Activated T-helper 1 cell treated with anti-CD3 and anti-CD28 coated beads, Interleukin-2, amount 50 U/mL, for 16 hours (primary cell): ENCODE measurements at places on chromosomes 2 and 18.
A peak's percentile ranks its signal among the peaks of the same experiment; 100 is the strongest.

- DNase-seq: no peak
These were observed 54.2 kb upstream of the ID2 start for GRCh38 chr2:8627692-8628085.

GRCh38 chr18:4293337-4293736, 161.8 kb downstream of the DLGAP1 start:
- DNase-seq: no peak

DNA sequence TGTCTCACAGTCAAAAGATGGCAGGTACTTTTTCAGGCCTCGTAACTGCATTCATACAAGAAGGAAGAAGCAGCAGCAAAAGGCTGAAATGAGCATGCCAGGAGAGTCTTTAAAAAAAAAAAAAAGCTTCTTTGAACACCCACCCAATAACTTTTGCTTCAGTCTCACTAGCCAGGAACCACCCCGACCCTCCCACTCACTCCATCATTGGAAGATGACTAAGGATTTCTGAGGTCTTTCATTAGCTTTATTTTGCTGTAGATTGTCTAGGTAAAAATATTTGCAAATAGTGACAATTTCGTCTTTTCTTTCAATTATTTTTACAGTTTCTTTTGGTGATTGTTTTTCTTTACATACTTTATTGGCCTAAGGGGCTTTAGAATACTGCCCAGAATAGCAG, 37.9 kb downstream of the RBBP8 start:
- DNase-seq: no peak

- DNase-seq: no peak
These were observed 39.4 kb downstream of the TMEM182 start for GRCh38 chr2:102801098-102801718.

GRCh38 chr2:82675186-82675585, 1783.9 kb downstream of the SUCLG1 start:
- DNase-seq: no peak

GRCh38 chr18:14999085-14999975, 251.4 kb downstream of the ANKRD30B start:
- DNase-seq: no peak

GRCh38 chr2:175811971-175812370, 190.1 kb downstream of the LNPK start:
- no peak for DNase-seq

DNA sequence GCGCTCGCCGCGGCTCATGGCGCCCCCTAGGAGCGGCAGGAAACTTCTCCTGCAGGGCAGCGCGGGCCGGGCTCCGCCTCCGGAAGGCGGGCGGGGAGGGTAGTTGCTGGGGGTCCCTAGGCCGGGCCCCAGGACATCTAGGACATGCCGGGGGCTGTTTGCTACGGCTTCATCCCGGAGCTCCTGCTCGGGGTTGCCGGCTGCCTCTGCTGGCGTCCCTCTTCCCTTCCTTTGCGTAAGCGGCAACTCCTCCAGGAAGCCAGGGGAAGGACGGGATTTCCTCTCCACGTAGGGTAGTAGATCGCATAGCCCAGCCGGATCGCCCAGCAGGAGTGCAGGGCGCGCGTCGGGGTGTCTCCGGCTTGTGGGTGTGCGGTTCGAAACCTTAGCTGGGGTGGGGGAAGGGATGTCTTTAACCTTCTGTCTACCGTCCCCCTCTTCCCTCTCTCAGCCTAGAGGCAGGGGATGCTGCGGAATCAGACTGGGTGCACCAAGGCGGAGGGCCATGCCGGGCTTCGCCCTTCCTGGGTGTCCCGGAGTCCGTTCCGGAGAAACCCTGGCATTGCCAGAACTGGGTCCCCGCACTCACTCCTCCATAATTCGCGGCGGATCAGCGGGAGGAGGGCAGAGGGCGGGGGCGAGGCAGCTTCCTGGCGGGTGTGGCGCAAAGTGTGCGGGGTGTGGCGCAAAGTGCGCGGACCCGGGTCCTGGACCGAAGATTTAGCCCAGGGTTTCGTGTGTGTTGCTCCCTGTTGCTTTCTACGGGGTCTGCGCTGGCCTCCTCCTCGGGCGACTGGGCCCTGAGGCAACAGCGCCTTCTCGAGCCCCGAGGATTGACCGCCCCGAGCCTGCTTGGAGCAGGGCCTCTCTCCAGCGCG, 12.2 kb upstream of the SKOR2 start:
- DNase-seq: no peak

- no peak for DNase-seq
These were observed at the start of gene SALL3 for GRCh38 chr18:78979730-78980278. Gene SALL3 (plus strand): TSS chr18:78979818. CDS start chr18:78980275, 457 bp downstream.

- no peak for DNase-seq
These were observed 65.7 kb upstream of the RBM44 start for GRCh38 chr2:237732790-237733381.

- DNase-seq: no peak
These were observed 297.6 kb downstream of the CDH7 start for GRCh38 chr18:66048406-66048805.

DNA sequence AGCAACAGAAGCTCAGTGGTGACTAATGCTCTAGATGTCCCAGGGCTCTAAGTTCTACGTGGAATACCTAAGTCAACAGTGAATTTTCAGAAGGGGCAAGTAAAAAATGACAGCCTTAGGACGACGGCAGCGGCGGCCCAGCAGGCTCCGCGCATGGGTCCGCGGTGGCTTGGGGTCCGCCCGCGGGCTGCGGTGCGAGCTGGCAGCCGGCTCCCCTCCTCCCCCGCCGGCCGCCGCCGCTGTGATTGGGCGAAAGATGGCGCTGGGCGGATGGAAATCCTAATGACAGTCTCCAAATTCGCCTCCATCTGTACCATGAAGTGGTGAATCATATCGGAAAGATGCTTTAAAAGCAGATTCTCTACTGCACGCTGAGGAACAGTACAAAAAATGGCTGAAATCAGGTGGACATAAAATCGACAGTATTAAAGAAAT, 74.7 kb downstream of the HNRNPLL start:
- DNase-seq: no peak

DNA sequence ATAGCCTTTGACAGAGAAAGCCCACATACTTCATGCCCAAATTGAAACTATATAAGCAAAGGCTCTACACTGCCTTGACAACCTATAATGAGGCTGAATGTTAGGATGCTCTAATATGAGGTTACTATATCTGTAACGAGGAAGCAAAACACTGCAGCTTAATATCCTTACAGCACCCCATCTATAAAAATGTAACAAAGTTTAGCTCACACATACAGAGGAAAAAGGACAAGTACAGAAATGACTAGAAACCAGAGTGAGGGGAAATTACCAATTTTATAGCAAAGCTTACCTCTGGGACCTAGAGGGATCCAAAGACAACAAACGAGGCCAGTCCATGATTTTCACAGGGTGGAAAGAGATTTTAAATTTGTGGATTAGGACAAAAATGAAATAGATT, 138.5 kb downstream of the COL4A4 start:
- DNase-seq: no peak

- no peak for DNase-seq
These were observed 3.5 kb downstream of the CNNM4 start for GRCh38 chr2:96764253-96764637.

DNA sequence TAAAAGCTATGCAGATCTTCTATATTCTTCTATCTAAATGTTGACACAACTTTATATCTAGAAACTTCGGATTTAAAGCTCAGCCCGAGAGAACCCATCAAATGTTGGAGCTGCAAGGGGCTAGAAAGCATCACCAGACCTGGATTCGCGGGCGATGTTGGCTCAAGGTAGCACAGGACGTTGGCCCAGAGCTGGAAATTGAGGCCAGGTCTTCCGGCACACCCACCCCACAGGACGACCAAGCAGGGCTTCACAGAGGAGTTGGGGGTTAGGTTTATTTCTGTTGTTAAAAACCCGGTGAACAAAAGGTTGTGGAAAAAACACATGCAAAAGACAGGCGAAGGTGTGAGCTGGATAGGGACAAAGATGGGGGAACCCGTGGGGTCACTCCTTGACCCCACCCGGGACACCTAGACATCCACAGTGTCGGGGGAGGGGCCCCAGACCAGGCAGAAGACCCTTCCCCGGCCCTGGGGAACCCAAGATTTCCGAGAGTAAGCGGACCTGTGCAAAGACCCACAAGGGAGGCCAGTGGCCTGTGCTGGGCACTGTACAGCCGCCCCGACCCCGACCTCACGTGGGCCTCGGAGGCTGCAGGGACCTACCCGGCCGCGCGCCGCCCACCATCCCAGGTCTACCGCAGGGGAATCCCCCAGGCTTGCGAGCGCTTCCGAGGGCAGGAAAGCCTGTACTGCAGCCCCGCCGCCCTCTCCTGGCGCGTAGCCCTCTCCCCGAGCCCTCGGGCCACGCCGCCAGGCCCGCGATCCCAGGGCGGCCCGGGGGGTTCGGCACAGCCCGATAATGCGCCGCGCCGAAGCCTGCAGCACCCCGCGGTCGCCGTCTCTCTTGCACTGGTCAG, 1.8 kb upstream of the AGBL5 start:
- DNase-seq: peak; percentile 57

- no peak for DNase-seq
These were observed 7.7 kb downstream of the SLC1A4 start for GRCh38 chr2:64996871-64997307.

- DNase-seq: no peak
These were observed 155.3 kb downstream of the DDX1 start for GRCh38 chr2:15746703-15747550.

- DNase-seq: no peak
These were observed 65.9 kb upstream of the RPL31 start for GRCh38 chr2:100936070-100936741.

DNA sequence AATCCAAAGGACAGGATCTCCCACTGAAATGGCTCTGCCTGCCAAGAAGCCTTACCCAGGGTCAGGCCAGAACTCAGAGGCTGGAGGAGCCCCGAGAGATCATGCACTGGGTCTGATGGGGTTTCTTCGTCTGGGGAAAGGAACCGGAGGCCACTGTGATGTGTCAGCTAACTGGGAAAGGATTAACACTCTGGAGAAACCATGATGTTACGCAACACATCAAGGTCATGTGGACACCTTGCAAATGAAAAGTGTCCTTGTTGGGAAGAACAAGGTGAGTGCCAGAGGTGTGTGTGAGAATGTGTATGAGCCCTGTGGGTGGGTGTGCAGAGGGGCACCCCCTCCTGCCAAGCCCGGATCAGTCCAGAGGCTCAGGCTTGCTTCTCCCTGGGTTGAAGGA, 86.9 kb downstream of the CRACDL start:
- no peak for DNase-seq

GRCh38 chr2:60507211-60507965, 46.1 kb downstream of the BCL11A start:
- DNase-seq: no peak

DNA sequence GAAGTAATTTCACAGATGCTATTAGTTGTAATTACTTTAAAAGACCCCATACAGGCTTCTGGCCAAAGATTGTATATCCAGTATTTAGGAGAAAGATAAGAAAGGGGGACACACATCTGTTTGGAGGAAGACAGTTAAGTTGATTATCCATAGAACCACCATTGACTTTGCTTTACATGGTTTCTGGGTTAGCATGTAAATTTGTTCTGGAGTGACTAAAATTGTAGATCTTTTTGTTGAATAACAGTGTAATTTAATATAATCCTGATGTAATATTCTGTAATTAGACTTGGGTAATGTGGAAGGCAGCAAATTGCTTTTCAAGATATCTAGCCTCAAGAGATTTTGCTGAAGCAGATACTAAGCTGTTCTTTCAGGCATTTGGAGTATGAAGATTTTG, 17.2 kb downstream of the COMMD1 start:
- no peak for DNase-seq

DNA sequence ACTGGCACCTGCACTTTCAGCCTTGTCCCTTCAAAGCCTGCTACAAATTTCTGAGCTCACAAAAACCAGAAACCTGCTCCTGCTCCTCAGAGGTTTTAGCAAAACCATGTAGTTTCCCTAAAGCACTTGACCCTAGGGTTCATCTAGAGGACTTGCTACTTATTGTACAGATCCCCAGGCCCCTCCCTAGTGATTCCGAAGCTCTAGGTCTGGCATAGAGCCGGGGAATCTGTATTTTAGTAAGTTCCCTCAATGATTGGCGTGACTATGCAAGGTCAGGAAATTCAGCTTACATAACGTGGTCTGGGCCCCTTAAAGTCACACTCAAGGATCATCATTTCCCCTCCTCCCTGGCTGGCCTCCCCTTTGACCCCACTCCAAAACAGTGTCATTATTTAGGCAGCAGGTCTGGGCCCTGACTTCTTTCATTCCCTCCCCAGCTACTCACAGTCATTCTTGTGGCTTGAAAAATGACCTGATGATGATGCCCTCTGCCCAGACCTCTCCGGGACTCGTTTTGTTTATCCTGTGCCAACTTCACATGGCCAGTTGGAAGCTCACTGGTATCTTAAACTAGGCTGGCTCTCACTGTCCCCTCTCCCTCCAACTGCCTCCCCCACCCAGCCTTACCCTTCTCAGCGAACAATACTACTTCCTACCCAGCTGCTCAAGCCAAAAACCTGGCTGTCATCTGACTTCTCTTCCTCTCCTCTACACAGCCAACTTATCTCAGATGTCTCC, 36.0 kb downstream of the WDFY1 start:
- DNase-seq: no peak

GRCh38 chr2:27494944-27495554, at the start of gene FNDC4:
Gene FNDC4 (minus strand): TSS chr2:27495200. CDS start chr2:27494679, 521 bp downstream.
- no peak for DNase-seq

DNA sequence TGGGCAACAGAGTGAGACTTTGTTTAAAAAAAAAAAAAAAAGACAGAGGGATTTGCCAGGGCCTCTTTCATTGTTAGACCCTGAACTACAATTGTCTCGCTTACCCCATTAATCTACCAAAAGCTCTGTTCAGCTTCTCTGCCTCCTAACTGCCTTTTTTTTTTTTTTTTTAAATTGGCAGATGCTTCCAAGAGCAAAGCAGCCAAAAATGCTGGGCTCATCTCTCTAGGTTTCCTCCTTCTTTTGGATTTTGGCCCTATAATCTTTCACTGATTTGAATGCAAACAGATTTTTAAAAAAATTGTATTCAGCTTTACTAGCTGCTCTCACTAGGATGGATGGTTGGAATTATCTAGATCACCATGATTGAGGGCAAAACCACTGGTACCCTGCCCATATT, 33.2 kb upstream of the RAPGEF4 start:
- DNase-seq: no peak

GRCh38 chr2:147689220-147689909, 155.5 kb upstream of the ACVR2A start:
- no peak for DNase-seq

DNA sequence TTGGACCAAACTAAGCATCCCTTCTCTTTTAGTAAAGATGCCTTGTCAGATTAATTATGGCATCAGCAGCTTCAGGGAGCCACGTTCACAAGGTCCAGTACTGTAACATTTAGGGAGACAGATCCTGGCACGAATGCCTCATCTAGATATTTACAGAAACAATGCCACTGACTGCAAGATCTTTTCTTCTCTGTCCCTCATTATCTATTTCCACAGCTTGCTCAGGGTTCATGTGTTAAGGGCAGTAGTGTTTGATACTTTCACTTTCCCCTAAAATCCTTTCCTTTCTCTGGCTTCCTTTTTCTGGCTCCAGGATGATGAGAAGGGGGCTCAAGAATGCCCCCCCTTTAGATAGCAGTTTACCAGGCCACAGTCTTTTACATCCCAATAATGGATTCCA, 393.9 kb downstream of the BCL11A start:
- no peak for DNase-seq

GRCh38 chr2:177553176-177553884, 160.8 kb downstream of the AGPS start:
- DNase-seq: no peak

- no peak for DNase-seq
These were observed 390.7 kb downstream of the METTL4 start for GRCh38 chr18:2180586-2180985.

GRCh38 chr2:82852787-82853186, 1606.3 kb downstream of the SUCLG1 start:
- DNase-seq: no peak

- DNase-seq: no peak
These were observed 4.4 kb downstream of the NEB start for GRCh38 chr2:151729837-151730236.
